ENCODE measurements at places on chromosomes 12 and 14.

DNA sequence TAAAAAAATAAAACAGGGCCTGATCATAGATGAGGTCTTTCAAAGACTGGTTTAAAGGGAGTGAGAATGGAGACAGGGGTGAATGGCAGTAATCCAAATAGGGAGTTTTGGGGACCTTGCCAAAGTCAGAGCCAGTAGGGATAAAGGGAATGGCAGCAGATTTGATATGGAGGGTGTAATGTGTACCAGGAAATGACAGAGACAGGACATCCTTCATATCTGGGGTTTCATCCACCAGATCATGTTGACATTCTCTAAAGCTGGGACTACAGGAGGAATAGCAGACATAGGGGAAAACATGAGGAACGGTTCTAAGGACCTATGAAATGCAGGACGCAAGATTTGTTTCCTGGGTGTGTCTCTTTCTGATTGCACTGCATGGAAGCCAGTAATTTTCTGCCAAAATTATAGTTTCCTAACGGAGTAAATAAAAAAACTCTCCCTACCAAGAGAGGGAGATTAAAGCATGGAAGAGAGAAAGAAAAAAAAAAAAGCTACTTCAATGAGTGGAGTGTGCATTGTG lies 169.9 kb downstream of the PRKD1 start:
- no peak for DNase-seq

- DNase-seq, result no peak
Observed at GRCh38 chr12:3998397-3998796, 125.2 kb upstream of the PARP11 start.

GRCh38 chr12:79920421-79921238 lies 14.3 kb downstream of the PPP1R12A start:
- no peak for DNase-seq

- DNase-seq, result no peak
Observed at GRCh38 chr12:8855891-8856290, 33.5 kb downstream of the A2ML1 start.

DNA sequence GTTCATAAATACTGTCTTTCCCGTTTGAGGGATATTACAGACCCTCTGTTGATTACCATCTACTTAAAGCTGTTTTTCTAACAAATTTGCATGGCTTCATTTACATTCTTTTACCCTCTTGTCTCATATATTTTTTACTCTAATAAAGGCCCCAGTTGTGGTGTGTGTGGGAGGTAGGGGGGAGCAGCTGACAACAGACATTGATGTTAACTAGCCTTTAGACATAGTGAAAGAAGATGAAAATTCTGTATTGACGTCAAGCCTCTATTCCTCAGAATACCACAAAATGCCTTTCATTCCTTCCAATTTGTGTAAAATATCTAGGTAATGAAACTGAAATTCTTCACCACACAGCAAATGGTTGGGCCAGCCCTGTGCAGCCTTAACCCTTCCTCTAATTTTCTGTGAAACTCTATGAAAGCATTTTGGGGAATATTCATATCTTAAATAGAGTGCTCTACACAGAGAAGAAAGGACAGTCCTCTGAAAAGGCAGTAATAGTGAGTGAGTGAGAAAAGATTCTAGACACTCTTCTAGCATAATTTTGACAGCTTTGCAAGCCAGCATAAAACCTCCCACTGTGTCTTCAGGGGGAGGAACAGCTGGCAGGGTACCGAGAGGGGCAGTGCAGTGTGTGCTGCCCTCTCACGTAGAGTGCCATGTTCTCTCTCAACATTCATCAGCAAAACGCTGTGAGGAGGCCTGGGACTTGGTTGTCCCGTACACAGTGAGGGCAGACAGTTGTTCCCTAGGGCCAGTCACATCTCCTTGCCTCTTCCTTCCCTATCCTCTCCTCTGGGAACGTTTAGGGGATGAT lies 20.1 kb upstream of the CERS5 start:
- DNase-seq, result no peak

DNA sequence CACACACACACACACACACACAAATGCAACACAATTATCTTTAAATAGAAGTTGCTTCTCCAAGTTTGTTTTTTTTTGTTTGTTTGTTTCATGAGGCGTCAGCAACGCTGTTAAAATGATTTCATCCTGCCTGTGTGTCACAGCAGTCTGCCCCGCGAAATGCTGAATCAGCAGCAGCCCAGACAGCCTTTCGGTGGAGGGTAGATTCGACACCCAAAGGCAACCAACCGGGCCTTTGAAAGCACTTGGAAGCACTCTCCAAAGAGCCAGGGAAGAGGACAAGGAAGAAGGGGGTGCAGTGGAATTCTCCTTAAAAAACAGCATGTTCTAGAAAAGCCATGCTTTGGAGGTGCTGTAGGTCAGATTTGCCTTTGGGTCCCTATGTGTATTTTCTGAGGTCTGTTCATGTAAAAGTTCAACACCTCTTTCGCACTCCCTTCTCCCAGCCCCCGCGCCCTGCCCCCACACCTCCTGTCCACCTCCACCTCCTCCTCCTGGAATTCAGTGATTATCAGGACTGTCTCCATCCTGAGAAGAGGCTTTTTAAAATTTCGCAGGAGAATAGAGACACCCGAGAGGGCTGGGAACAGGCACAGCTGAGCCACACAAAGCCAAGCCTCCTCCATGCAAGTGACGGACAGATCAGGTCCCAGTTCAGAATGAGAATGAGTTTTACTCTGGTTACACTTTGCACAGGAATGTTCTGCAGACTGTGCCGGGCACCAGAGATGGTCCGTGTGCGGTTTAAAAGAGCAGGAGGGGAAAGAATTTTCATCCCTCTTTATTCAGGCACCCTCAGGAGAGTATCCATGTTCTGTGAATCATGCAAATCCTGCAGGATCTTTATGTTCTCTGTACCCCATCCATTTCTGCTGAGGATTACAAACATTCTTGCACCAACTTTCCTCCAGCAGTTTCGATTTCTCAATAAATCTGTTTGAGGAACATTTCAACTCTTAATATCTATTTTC lies 177.9 kb downstream of the ETV6 start:
- DNase-seq, result no peak

- no peak for DNase-seq
Observed at GRCh38 chr14:105143451-105144025, 25.0 kb downstream of the JAG2 start.

DNA sequence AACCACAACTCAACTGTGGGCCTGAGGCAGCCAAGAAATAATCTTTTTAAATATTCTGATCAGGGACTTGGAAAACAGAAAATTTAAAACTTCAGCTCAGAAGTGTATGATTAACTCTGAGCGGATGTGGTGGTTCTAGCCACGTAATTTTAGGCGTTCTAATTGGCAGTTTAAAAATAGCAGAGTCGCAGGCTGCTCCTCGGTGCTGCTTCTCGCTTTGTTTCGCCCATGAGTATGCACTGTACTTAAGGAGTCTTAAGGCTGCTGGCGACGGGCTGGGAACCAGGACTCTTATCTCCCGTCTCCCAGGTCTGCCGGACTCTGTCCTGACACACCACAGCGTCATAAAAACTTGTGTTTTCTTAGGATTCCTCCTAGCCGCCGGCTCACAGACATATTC lies 113.4 kb upstream of the PELI2 start:
- DNase-seq, result no peak

GRCh38 chr12:109900752-109901580 lies 892 bp downstream of the TCHP start:
- DNase-seq, result no peak

DNA sequence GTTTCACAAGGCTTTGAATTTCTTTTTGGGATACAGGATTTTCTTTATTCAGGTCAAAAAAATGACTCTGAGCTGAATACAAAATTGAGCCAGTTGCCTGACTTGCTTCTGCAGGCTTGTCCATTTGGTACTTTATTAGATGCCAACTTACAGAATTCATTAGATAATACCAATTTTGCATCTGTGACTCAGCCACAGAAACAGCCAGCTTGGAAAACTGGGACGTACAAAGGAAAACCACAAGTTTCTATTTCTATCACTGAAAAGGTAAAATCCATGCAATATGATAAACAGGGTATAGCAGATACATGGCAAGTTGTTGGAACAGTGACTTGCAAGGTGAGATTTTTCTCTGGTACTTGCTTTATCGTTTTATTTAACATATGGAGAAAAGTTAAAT lies 5.8 kb downstream of the AP5M1 start:
- no peak for DNase-seq

GRCh38 chr12:114192549-114192948 lies 213.4 kb downstream of the TBX5 start:
- DNase-seq, result no peak

- DNase-seq, result no peak
Observed at GRCh38 chr14:90184571-90185266, 71.6 kb upstream of the PSMC1 start.

DNA sequence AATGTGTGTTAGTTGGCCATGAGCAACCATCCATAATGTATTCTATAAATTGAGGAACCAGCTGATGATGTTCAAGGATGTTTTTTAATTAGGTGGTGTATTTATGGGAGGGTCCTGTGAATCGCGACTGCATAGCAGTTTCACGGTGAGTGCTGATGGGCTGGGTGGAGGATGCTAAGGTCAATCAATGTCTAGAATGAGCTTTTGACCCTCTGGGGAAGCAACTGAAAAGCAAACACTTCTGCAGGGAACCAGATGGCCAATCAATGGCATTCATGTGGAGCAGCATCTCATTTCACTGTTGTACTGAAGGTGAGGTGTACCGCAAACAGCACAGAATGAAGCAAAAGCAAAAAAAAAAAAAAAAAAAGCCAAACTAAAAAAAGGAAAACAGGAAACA lies 676.1 kb upstream of the TMEM132C start:
- no peak for DNase-seq

- DNase-seq, result no peak
Observed at GRCh38 chr14:101498526-101498860, 62.8 kb upstream of the DIO3 start.
